ENCODE measurements at places on chromosomes 6 and 20.

DNA sequence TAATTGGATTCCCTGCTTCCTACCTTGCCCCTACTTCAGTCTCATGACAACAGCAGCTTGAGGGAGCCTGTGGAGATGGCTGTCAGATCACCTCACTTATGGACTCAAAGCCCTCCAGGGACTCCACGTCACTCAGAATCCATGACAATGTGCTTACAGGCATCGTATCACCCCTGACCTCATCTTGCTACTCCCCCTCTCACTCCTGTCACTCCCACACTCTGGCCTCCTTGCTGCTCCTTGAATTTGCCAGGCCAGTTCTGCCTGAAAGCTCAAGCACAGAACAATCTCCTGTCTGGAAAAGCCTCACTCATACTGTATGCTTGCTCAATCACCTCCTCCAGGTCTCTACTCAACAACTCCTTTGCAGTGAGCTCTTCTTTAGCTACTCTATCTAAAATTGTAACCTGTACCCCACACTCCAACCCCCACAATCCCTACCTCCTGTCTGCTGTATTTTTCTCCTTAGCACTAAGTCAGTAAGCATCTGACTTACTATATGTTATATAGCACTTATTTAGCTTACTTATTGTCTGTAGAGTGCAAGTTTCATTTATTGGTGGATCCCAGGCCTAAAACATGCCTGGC, 10.7 kb upstream of the GSTA4 start:
- DNase-seq: no peak

- DNase-seq: no peak
Observed at GRCh38 chr6:127793396-127793795, 107.5 kb downstream of the THEMIS start.

DNA sequence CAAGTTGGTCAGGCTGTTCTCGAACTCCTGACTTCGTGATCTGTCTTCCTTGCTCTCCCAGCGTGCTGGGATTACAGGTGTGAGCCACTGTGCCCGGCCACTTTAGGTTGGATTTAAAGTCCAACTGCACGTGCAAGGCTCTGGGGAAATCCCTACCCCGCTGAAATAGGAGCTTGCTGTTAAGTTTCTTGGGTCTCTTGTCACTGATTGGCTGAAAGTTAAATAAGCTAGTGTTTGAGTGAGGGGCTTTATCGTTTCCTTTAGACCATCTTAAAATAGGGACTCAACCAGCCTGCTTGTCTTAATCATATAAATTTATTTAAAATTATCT, 11.1 kb upstream of the SERINC1 start:
- no peak for DNase-seq

DNA sequence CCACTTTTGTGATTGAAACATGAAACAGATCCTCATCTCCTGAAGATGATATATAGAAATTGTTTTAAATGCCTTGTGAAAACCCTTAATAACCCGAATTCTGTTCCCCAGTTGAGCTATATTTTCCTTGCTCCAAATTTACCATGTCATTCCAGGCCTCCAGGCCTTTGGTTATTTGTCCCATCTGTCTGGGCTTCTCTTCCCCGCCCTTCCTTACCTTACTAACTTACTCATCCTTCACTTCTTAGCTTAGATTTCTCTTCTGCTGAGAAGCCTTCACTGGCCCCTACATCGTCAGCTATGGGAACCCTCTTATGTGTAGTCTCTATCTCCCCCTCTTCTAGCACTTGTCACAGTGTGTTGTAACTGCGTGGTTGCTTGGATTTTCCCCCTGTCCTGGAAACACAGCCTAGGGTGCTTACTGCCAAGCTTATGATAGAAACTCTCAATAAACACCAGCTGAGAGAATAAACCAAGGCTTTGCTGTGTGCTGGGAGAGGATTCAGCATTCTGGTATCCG, 68.6 kb downstream of the SGK1 start:
- DNase-seq: no peak

- DNase-seq: no peak
Observed at GRCh38 chr6:168037242-168037641, 39.8 kb downstream of the KIF25 start.
